ENCODE measurements at places on chromosomes 4 and X. TPM values are rescaled to one million over a fixed set of nuclear protein-coding genes. Genes with fewer than 3 reads are reported as not detected.

RENBP gene
- 0.43 TPM for polyA plus RNA-seq

DNA sequence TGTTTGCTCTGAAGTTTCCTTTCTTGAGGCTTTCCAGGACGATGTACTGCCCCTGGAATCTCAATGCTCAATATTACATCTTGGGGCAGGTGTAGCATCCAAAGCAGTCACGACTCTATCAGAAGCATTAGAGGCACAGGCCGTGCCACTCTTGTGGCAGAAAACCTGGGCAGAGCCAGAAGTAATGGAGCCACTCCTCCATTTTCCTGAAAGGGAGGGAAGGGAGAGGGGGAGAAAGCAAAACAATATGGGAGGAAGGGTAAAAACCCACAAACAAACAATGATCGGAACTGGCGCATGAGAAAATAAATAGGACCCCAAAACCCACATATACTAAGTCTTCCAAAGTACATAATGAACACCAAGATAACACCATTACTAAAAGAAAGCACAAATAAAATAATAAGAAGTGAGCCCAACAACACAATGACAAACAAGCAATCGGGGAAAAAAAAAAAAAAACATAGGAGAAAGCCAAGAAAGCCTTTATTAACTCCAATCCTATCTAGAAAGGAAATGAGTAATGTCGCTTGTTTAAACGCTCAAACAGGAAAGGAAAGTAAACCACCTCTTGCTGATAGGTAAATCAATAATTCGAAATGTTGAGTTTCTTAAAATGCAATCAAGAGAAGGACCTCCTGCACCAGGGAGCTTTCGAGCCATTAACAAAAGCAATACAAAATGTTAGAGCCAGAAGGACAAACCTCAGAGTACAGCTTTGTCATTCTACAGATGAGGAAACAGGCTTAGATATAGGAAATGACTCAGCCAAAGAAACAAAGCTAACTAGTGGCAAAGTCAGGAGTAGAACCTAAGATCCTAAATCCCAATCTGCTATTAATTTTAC is 117.4 kb downstream of the ATRX start:
- no peak for DNase-seq

CCDC120 gene
- 0.49 TPM for polyA plus RNA-seq

DNA sequence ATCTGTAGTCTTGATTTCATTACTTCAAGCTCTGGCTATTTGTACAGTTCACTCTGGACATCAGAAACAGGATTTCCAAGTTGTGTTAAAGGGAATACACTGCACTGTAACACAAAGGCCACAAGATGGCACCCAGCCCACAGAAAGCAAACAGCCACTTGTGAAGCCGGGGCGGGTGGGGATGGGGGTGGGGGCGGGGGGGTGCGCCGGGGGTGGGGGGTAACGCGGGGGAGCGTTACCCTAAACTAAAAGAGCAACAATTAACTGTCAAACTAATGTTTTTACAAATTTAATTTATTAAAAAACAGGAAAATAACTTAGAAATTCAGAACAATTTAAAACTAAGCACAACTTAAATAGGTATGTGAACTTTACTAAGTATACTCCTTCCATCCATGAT is 27.3 kb downstream of the PRDX4 start:
- no peak for DNase-seq

GRCh38 chr4:184099000-184099399 is 118.7 kb downstream of the ENPP6 start:
- DNase-seq = no peak

BMX gene
- not detected for polyA plus RNA-seq

DNA sequence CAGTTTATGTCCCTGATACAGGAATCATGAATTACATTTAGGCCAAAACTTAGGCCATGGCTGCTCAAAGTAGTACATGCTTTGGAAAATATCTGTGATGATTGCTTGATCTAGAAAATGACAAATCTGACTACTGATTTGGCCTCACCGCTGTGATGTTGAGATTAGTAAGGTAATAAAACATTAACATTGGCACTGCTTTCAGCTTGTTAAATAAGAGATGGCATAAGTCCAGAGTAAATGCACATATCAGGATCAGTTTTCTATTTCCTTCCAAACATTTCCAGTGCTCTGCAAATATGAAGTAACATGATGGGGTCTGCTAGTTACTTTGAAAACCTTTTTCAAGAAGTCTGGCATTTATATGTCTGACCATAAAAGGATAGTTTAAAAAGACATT is 687.3 kb upstream of the ACTRT1 start:
- DNase-seq = no peak

BRS3 gene
- not detected for polyA plus RNA-seq

DNA sequence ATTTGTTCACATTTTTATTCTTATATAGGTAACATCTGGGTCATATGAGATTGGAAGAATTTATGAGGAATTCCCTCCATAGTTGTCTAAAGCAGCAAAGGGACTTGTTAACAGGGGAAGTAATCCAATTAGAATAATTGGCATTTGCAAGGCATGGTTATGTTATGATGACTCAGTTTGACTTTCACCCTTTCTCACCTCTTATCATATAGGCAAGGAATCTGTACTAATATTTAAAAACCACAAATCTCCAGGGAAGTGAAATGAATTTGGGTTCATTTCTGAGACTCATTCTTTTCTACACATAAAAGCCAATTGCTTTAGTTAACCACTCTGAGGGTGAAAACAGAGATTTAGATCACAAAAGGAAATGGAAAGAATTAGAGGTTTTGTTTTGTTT is 281.5 kb upstream of the DKK2 start:
- no peak for DNase-seq

DNA sequence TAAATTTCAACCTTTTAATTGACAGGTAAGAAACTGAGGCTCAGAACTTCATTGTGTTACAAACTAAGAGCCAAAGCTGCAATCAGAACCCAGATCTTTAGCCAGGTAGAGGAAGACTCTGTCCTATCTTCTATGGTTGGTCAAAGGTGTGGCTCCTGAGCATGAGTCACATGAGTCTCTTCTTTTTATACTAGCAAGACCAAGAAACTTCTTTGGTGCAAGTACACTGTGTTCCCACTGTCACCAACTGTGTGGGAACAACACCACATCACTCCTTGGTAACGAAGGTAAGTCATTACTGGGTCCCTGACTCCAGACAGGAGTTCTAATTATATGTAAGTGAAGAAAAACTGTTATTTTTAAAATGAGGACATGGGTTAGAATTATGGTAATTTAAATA is 290.1 kb downstream of the INPP4B start:
- DNase-seq = no peak

- no peak for DNase-seq
Observed at GRCh38 chrX:148416142-148416541, 84.3 kb upstream of the AFF2 start.

- no peak for DNase-seq
Observed at GRCh38 chr4:129950217-129950616, 854.3 kb downstream of the C4orf33 start.

PNMA3 gene
- polyA plus RNA-seq = 0.13 TPM

PAGE4 gene
- polyA plus RNA-seq = not detected

DNA sequence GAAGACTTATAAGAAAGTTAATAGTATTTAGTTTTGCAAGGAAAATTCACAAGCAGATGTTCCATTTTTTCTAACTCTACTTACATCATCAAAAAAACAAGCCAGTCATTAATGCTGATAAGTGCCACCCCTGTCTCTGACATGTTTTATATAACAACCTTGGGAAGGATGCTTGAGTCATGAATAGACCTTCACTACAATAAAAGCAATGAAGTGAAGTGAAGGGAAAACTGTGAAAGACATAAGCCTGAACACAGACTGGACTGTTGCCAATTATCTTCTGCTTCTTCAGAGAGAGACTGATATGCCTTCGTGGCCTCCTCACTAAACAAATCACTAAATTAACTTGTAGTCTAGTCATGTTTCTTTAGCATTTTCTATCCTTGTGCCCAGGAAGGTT is 353.2 kb downstream of the PDHA2 start:
- no peak for DNase-seq

GRCh38 chr4:21327976-21328700 is 620.4 kb downstream of the KCNIP4 start:
- DNase-seq = no peak

ZDHHC15 gene
- not detected for polyA plus RNA-seq

DNA sequence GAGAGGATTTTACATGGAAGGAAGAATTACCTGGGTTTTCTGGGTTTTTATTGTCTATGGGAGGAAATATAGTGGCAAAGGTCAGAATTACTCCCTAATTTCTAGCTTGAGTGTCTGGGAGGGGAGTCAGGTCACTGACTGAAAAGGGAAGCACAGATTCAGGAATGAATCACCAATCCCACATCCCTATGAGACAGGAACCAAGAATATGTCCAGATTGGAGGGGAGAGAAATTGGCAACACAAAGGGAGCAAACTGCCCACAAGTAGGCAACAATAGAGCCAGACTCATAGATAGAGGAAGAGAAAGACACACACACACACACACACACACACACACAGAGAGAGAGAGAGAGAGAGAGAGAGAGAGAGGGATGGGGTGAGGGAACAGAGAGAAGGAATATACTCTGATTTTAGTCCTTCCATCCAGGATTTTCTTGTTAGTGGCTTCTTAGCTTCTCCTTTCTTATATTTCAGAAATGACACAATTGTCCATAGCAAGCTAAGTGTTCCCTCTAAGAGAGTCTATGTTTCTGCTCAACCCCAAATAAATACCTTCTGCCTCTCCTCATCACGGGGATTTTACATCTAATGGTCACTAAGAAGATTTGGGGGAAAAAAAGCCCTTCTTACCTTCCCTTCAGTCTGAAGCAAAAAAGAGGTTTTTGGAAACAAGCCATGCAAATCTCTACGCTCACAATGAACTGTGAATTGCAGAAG is 12.0 kb downstream of the P2RY10 start:
- DNase-seq = no peak

MAGEB1 gene
- not detected for polyA plus RNA-seq

AKAP17A gene
- polyA plus RNA-seq = 11.0 TPM

DNA sequence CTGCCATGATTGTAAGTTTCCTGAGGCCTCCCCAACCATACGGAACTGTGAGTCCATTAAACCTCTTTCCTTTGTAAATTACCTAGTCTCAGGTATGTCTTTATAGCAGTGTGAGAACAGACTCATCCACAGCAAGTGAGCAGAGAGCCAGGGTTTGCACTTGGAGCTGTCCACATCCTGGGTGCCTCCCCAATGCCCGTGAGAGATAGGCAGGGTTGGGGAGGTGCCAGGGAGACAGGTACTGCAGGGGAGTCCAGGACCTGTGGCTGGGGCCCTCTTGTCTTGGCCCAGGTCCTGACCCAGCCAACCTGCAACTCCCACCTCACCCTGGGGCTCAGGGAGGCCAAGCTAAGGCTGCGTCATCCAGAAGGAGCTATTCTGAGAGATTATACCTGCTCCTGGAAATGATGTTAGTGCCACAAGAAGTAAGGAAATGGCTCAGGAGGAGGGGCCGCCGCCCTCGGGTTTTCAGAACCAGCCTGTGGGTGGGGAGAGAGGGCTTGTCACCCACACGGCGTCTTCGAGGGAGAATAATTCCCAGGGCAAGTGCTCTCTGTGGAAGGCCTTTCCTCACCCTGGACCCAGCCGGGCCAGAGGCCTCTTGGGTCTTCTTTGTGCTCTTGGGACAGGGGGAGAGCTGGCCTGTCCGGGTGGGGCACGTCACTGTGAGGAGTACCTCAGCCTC is 66.5 kb downstream of the ADRA2C start:
- no peak for DNase-seq

- DNase-seq = no peak
Observed at GRCh38 chrX:44299177-44299576, 44.3 kb downstream of the EFHC2 start.

IL1RAPL1 gene
- 0.10 TPM for polyA plus RNA-seq

DNA sequence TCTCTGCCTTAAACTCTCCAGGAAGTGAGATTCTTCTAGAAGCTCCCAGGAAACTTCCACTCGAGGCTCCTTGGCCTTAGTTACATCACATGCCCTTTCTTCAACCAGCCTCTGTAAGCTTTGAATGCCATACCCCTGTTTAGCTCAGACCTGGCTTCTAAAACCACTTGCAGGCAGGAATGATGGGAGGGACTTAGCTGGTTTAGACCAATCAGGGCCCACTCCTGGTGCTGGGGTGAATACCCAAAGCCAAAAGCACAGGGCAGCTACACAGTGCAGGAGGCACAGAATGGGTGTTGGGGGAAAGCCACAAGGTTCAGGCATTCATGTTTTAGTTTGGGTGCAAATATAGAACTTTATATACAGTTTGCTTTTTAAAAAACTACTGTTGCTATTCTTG is 296.2 kb downstream of the FRMPD4 start:
- no peak for DNase-seq

GRCh38 chr4:163353054-163353453 is 9.4 kb downstream of the NPY5R start:
- no peak for DNase-seq

LGI2 gene
- polyA plus RNA-seq = 0.01 TPM

- DNase-seq = no peak
Observed at GRCh38 chr4:166662266-166662843, 571.9 kb downstream of the SPOCK3 start.

DNAJB14 gene
- polyA plus RNA-seq = 30.1 TPM

DCHS2 gene
- polyA plus RNA-seq = not detected

DNA sequence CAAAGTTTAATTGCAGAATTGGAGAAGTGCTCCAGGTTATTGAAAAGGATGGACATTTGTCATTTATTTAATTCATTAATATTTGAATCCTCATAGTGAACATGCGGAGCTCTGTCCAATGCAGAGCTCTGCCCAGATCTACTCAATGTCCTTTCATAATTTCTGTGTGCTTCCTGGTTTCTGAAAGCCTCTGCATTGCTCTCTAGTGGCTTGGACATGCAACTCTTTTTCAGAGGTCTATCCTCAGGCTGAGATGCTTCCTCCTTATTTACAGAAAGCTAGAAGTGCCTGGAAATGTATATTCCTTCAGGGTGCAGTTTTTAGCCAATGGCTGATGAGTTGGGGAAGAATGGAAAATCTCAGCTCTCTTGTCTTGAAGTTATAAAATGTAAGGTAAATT is 786.1 kb upstream of the AADAT start:
- no peak for DNase-seq

NMU gene
- not detected for polyA plus RNA-seq

MAGEA9B gene
- polyA plus RNA-seq = not detected

PROM1 gene
- not detected for polyA plus RNA-seq

- DNase-seq = no peak
Observed at GRCh38 chrX:39903937-39904336, 193.8 kb downstream of the BCOR start.

DNA sequence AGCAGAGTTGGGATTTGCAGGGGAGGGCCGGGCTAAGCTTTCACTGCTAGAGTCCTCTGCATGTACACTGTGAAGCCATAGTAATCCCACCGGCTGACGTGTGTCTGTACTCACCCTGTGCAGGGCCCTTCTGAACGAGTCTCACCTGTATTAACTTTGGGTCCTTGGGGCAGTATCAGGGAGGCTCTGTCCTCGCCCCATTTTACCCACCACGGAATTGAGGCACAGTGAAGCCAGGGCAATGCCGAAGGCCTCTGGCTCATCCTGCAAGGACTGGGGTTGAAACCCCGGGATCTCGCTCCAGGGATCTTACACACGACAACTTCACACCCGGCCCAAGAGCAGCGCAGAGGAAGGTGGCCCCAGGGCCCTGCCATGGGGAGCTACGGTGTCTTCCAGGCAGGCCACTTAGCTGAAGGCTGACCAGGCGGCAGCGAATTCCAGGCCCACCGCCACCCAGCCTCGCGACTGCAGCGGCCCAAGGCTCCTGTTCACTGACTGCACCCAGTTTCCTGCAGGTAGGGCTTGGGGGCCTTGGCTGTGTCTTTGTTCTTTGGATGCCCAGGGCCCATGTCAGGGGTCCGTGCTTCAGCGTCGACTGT is 75.5 kb upstream of the ADRA2C start:
- DNase-seq = no peak

All from BJ (cell line).